ENCODE measurements at places on chromosomes 12 and 14.

- no peak for DNase-seq
These were observed 390.7 kb downstream of the APAF1 start for GRCh38 chr12:99035803-99036202.

- no peak for DNase-seq
These were observed 261.8 kb downstream of the BTG1 start for GRCh38 chr12:91883811-91884210.

DNA sequence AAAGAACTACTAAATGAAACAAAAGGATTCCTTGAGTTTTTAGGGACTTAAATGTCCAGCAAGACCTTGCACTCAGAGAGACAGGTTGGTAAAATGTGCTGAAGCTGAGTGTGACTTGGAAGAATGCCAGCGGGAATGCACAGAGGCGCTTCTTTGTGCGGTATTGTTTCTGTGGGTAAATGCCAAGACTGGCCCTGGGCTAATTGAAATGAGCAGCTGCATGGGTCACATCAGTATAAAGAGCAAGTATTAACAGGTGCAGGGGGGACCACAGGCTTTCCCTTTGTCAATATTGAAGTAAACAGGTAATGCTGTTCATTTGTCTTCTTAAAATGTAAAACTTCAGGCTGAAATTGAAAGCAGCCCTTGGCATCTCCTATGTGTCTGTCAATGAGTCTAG, 74.3 kb downstream of the LMO3 start:
- peak; percentile 55 for DNase-seq

DNA sequence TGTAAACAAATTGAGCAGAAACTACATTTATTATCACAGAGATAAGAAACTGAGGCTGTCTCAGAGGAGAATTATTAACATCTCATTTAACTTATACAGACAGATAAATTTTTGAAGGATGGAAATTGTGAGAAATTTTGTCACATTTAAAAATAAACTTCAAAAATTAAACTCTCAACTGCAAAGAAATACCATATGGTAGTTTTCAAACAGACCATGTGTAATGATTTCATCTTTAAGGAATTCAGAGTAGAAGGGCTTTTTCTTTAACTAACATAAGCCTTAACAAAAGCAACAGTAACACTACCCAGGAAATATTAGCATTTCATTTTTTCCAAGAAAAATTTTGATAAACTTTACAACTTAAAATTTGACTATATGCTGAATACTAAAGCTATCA, 26.6 kb downstream of the NUP37 start:
- DNase-seq, result no peak

- DNase-seq, result no peak
These were observed 223.3 kb downstream of the CCDC91 start for GRCh38 chr12:28413460-28414109.

DNA sequence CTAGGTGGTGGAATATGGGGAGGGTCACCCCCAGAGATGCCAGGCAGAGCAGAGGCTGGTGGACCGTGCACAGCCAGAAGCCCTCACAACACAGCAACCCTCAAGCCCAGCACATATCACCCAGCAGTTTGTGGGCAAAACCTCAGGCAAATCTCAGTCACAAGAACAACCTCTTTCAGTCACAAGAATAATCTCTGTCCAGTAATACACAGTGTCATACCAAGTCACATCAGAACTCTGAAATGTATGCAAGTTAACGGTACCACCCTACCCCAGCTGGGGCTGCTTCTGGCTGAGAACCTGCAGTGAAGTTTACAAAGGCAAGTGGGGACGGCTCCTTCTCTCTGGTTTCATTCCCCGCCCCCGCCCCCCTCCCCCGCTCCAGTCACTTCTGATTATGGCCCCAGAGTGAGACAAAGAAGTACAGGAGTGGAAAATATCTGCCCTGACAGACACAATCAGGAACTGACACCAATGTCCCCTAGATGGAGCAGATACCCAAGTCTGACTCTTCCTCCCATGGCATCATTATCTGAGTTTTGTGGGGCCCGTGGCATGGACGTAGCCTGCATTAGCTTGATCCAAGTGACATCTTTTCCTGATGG, 480.9 kb upstream of the TMEM132C start:
- no peak for DNase-seq

DNA sequence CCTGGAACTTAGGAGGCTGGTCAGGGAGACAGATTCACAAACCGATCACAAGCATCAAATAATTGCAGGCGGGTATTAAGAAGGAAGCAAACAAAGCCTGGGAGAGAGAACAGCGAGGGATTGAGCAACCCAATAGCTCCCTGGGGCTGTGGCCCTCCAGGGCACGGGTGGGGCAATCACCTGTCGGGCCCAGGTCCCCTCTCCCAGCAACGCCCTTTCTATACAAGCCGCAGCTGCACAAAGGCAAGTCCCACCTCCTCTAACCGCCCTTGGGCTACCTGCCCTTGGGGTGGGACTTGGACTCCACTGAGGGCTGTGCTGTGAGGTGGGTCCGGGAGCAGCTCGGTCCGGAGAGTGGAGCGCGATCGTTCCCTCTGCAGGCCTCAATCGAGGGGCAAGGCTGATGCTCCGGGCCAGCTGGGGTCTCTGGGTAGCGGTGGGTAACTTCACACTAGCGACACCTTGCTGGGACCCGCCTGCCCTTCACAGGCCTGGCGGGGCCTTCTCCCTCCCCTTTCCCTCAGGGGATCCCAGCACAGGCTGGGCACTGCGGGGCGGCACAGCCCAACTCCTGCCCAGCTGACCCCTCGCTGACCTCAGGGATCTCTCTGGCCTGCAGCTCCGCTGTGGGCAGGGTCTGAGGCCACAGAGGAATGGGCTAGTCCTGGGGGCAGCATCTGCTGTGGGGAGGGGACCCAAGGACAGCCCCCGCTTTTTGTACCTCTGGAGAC, 8.0 kb downstream of the PHB2 start:
- no peak for DNase-seq

- DNase-seq, result no peak
These were observed 168.7 kb downstream of the CFAP54 start for GRCh38 chr12:96658075-96658474.

GRCh38 chr14:101199028-101199770, 295.7 kb upstream of the RTL1 start:
- no peak for DNase-seq

DNA sequence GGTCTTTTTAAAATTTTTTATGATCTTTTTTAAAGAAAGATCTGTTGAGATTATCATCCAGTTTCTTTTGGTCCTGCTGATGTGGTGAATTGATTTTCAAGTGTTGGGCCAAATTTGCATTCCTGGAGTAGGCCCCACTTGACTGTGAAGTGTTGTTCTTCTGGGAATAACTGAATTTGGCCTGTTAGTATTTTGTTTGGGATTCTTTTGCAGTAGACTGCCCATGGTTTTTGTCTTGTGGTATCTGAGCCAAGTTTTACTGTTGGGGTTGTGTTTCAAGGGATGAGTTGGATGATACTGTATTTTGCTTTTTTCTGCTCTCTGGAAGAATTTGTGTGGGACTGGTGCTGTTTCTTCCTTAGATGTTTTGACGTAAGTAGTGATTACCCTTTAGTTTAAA, 4.0 kb upstream of the SYCP3 start:
- DNase-seq, result no peak

GRCh38 chr12:87812681-87813080, 216.5 kb downstream of the C12orf50 start:
- DNase-seq, result no peak

- no peak for DNase-seq
These were observed 48.0 kb downstream of the NT5DC3 start for GRCh38 chr12:103793046-103793445.

DNA sequence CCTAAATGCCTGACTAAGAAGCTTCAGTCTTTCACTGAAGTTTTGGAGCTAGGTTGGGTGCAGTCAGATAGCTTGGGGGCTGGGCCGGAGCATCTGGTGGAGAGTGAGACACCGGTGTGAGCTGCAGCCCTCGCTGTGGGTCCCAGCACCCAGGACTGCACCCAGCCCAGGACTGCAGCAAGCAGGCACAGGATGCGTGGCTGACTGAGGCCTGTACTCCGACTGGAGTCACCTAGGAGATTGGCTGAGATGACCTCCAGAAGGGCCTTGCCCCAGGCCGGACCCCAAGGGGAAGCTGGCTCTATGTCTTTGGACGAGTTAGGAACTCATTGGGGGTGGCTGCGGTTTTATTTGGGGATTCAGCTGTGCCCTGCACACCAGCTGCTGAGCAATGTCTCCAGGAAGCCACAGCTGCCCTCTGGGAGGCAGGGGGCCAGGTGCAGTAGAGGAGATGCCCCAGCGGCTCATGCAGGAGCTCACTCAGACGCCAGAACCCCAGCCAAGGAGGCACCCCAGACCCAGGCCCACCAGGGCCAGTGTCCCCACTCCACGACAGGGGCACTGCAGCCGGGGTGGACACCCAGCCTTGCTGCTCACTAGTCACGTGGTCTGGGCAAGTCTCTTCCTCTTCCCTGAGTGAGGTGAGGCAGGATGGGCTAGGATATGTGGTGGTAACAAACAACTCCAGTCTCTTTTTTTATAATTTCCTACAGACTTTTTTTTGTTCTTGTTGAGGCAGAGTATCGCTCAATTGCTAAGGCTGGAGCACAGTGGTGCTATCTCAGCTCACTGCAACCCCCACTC, 31.8 kb upstream of the RCOR1 start:
- no peak for DNase-seq

DNA sequence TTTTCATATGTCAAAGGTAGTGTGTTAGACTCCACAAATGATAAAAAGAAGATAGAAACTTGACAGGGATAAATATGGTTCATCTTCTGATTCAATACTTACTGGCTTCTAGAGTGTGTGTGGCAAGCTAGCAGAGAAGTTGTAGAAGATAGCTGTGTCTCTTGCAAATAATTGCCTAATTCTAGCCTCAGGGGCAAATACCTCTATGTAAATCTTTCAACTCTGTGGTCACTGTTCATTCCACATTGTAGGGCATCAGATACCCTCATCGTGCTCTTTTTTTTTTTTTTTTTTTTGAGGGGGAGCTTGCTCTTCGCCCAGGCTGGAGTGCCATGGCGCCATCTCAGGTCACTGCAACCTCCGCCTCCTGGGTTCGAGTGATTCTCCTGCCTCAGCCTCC, 1.7 kb downstream of the OLR1 start:
- DNase-seq, result no peak

GRCh38 chr14:103448097-103448496, 62.9 kb downstream of the MARK3 start:
- no peak for DNase-seq

DNA sequence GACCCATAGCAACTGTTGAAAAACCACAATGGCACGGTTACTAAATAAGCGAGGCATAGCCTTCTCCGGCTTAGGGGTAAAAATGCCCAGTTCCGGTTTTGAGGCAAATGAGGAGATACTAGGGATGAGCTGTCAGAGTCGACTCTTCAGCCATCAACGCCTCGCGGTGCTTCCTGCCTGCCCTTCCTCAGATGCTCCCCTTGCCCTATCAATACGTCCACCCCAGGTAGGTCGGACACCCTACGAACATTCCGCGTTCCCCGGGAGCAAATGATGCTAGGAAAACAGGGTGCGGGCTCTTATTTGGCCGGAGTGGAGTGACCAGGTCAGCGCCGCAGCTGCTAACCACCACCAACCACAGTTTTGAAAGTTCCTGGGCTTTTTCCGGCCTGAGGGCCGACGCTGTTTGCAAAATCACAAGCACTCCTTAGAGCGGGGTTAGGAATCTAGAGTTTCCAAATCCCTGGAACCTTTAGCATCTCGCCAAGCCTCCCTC, 1.2 kb downstream of the SRSF9 start:
- DNase-seq, result peak; percentile 47

GRCh38 chr12:2616763-2617162, 178.0 kb upstream of the FKBP4 start:
- no peak for DNase-seq
